ENCODE measurements at places on chromosomes 6 and 20.

- DNase-seq: no peak
These were observed 516.7 kb downstream of the CDKAL1 start for GRCh38 chr6:21050935-21051334.

GRCh38 chr20:64036346-64037198, 590 bp downstream of the C20orf204 start:
- DNase-seq: no peak

DNA sequence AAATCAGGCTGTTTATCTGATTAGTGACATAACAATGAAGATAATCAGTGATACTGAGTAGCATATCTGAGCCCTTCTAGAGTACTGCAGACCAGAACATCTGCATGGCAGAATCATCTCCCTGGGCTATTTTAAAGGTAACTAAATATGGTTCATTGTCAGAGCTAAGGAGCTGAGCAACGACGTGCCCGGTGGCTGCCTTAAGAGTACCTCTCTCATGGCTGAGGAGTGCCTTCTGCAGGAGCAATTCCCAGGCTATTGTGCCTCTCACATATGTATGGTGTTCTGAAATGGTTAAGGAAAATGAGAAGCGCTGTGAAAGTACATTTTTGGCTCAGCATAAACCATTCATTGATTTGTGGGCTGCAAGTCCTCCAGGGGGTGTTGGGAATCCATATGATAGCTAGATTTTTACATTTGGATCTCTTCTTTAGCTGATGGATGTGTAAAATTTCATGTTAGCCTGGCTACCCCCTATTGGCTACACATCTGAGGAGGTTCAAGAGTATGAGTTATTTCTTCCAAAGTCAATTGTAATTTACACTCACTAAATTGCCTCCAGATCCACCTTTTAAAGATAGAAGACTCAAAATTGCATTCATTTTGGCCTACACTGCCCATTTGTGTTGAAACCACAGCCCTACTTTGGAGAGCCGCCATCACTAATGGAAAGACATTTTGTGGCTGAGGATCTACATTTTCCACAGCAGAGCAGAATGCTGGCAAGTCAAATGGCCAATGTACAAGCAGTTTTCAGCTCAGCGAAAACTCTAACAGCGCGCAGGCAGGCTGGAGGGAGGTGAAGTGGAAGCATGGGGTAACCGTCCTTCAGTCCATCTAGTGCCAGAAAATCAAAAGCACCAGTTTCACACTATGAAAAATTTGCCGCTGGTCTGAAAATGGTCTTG, 198.0 kb downstream of the SIM1 start:
- DNase-seq: no peak

DNA sequence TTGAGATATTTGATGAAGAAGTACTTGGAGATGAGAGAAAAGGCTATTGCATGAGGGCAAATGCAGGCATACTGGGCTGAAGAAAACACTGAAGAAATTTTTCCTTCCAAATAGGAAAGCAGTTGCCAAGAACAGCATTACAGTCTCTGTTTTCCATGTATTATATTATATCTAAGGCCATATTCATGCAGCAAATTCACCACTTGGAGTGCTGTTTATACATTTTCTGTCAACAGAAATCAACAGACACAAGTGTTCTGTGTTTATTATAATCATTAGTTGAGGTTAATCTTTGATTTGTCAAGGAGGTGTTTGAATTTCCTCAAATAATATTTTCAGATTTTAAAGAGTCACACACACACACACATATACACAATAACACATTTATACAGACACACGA, 268.8 kb upstream of the PLCB4 start:
- no peak for DNase-seq

DNA sequence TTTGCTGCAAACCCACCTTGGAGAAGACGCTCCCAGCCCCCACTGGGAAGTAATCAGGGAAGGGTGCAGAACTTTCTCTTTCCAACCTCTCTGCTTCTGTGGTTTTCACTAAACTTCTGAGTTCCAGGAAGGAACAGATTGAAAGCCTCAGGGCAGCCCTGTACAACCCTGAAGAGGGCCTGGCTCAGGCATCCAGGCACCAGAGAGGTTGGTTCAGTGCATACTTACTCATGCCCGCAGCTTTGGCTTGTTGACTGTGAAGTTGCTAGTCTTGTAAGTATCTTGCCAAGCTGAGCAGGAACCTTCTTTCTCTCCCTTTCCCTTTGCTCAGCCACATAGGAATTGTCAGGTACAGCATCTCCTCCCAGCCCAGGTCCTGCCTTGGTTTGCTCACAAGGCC, 272.2 kb upstream of the FOXQ1 start:
- DNase-seq: no peak

DNA sequence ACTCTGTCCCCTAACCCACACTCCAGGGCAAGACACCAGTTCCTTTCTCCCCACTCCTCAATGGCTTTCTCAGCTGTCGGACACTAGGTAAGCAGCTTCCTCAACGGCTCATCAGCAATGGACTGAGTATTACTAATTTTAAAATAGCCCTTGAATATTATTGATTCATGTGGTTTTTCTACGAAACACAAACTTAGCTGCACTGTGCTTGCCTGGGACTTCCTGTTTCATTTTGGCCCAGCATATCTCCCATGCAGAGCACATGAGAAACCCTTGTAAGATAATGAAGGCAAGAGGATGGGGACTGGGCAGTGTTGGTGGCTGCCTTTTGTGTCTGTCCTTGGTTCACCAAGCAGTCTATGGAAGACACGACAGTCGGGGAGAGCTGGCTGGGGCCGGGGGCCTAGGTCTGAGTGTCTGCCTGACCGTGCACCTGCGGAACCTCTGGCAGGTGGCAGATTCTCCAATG, 48.9 kb downstream of the RNASET2 start:
- no peak for DNase-seq

- no peak for DNase-seq
These were observed 78.1 kb upstream of the FAM83B start for GRCh38 chr6:54768494-54768893.
